A549 treated with CpdA at 1 μM for 4 hours (cell line): ENCODE measurements at places on chromosomes 2 and 18. TPM values are rescaled to one million over a fixed set of nuclear protein-coding genes. Genes with fewer than 3 reads are reported as not detected.

The TRIM43 gene
- 0.07 TPM in 1 of 5 replicates, not detected in the others for total RNA-seq

The SCN7A gene
- not detected in 5 replicates for total RNA-seq

The ZNF521 gene
- total RNA-seq: not detected in 5 replicates

The DLX1 gene
- 3.0 to 3.8 TPM (median 3.5 TPM) in 5 replicates for total RNA-seq
